ENCODE measurements at places on chromosomes 1 and 21.

DNA sequence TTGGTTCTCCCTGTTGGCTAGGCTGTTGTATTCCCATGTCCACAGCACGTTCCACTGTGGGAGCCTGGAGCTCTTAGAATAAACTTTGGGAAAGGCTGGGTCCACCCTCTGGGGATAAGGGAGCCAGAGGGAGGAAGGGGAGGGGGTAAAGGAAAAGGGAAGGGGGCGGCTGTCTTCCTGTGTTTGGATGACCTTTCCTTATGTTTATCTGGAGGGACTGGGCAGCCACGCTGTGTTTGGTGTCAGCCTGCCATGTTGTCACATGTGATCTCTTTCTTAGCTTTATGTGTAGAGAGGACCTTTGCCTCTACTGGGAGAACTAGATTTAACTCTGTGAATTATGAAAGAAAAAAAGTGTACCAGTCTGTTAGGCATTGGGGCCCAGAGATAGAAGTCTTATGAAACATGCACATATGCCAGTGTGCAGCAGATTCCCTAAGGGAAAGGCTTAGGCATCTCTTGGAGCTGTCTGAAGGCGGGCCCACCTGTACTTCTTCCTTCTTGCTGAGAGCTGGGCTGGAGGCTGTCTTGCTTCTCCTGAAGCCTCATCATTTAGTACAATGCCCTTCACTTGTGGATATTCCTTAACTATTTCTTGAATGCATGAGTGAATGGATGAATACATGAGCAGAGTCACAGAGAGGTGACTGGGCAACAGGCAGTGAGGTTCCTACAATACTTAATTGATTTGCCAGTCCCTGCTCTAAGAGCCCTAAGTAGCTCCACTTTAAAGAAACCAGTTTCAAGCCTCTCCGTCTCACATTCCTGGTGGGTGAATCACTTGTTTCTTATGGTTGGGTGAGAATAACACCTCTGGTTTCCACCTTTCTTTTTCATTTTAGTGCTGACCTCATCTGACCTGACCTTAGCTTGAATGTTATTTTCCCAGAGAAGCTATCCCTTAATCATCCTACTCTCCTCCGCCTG lies 62.5 kb upstream of the ARHGAP29 start:
- DNase-seq = no peak

- no peak for DNase-seq
Measured at GRCh38 chr21:17602874-17603273, 9.8 kb downstream of the BTG3 start.

GRCh38 chr1:204711947-204712701 lies 26.6 kb upstream of the LRRN2 start:
- DNase-seq = no peak

DNA sequence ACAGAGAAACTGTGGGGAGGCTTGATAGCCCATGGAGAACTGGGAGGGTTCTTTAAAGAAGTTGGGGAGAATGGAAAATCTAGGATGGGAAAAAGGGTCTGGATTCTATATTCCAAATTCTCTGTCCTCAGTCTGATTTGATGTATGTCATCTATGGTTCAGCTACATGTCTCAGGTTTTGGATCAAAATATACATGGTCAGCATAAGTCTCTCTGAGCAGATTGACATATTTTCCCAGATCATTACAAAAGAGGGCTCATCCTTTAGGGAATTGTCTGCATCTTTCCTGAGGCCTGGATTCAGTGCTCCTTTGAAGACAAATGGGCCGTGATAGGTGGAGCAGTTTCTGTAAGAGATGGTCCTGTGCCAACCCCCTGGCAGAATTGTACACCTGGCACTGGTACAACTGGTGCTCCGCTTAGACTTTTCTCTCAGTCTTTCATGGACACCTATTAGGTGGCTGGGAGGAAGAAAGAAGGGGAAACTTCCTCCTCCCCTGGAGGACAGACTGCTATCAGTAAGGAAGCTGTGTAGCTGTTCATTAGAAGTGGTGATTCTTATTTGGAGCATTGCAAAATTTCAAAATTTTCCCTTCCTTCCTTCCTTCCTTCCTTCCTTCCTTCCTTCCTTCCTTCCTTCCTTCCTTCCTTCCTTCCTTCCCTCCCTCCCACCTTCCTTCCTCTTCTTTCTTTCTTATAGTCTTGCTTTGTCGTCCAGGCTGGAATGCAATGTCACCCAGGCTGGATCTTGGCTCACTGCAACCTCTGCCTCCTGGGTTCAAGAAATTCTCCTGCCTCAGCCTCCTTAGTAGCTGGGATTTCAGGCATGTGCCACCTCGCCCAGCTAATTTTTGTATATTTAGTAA lies 26.1 kb upstream of the RGL1 start:
- no peak for DNase-seq

GRCh38 chr1:109273570-109274288 lies 9.2 kb downstream of the PSRC1 start:
- no peak for DNase-seq

GRCh38 chr1:168918860-168919741 lies 187.4 kb upstream of the ATP1B1 start:
- DNase-seq = no peak

- no peak for DNase-seq
Measured at GRCh38 chr1:96863449-96863848, 141.9 kb downstream of the PTBP2 start.

- DNase-seq = no peak
Measured at GRCh38 chr1:38875811-38876210, 2.7 kb upstream of the MYCBP start.

GRCh38 chr1:152067150-152067549 lies 21.7 kb downstream of the TCHHL1 start:
- no peak for DNase-seq

- DNase-seq = no peak
Measured at GRCh38 chr1:202812176-202813026, 1.6 kb downstream of the PCAT6 start.

DNA sequence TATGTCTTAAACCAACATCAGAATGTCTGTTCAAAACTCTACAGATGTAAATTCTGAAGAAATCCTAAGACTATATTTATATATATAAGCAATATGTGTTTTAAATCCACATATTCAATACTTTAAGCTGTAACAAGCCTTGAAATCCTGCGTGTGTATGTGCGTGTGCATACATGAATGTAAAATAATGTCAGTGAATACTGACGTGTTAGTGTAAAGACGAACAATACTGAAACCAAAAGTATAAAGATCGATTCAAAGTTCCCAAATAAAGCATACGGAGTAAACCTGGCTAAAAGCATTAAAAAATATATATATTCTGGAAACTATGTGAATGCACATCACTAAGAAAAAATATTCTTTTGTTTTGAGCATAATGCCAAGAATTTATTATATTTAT lies 668.6 kb upstream of the NCAM2 start:
- DNase-seq = no peak

DNA sequence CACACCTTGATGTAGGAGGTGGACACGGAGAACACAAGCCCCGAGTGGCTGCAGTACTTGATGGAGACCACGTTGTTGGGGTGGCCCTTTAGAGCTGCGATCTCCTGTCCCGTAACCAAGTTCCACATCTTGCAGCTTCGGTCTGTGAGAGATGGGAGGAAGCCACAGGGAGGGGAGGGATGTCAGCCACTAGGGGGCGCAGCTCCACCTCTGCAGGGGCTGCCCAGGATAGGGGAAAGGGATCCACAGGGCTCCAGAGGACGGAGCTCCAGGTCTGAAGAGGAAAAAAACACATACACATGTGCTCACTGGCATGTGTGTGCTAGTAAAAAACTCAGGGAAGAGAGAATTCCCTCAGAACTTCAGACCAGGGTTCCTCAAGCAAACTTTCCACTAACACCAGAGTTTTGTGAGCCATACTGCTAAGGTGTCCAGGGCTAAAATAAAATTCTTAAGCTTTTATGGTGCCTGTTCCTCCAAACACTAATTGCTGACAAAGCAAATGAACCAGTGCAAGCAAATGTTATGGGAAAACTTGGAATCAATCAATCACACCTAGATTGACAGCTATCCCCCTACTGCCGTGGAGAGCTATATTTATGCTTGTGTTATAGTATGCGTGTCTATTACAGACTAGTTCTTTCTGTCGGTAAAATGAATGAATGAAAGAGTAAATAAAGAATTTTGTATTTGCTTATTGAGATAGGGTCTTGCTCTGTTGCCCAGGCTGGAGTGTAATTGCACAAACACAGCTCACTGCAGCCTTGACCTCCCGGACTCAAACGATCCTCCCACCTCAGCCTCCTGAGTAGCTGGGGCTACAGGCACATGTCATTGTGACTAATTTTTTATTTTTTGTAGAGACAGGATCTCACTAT lies 43.7 kb downstream of the KIF21B start:
- DNase-seq = peak; percentile 82

DNA sequence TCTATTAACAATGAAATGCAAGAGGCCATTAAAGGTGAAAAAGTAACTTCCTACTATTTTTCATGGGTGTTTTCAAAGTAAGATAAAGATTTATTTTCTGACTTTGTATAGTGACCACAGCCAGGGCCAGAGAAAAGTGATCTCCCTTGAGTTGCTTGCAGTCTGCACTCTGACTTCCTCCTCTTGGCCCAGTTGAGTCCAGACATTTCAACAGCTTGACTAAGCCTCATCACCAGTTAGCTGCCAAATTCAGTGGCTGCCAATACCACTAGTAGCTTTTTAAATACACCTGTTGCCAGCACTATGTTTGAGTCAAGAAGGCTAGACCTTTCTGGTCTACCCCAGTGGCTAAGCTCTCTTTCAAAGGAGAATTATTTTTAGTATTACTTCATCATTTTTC lies 3.7 kb upstream of the NEK7 start:
- DNase-seq = no peak

DNA sequence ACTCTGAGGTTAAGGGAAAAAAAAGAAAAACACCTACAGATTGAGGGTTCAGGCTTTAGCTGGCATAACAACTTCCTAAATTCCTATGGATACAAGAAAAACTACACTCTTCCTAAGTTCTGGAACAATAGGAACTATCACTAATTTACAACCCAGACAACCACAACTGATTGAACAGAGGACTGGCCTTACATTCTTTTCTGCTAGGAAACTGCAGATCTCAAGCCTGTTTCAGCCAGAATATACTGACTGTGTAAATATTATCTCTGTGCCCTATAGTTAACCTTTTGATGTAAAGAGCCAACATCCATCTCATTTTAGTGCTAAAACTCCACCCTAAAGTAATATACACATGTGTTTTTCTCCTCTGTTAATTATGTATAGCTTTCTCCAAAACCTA lies 1186.5 kb upstream of the TMPRSS15 start:
- no peak for DNase-seq

GRCh38 chr1:87757676-87758075 lies 429.0 kb downstream of the LMO4 start:
- no peak for DNase-seq

- DNase-seq = no peak
Measured at GRCh38 chr1:76170513-76170912, 96.0 kb downstream of the ST6GALNAC3 start.

- no peak for DNase-seq
Measured at GRCh38 chr1:24266998-24267397, 52.2 kb upstream of the GRHL3 start.

DNA sequence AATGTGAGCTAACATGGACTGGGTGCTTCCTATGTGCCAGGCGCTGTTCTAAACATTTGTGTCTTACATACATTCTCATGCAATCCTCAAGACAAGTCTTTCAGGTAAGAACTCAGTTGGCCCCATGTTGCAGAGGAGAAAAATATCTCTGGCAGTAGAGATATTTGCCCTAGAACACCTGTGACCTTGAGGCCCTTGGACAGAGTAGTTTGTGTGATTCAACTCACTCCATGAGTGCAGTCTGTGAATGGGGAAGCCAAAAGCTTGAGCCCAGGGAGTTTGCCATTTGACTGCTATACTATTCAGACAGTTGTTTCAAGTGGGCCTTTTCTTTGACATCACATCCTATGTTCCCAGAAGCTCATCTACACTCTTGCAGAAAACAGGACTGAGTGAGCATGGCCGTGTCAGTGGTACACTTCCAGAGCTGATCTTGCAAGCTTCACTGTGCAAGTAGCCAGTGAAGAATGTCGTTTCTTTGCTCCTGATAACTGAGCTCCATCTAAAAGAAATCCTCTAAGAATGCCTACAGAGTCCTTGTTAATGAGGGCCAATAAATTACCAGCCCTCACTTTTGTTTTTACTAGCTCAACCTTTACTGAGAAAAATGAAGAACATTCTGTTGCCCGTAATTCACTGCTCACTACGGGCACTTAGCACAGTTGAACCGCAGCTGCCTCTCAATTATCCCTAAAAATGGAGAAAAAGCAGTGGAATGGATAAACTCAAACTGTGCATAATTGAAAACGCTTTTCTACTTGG lies 98.7 kb upstream of the C8B start:
- DNase-seq = no peak

DNA sequence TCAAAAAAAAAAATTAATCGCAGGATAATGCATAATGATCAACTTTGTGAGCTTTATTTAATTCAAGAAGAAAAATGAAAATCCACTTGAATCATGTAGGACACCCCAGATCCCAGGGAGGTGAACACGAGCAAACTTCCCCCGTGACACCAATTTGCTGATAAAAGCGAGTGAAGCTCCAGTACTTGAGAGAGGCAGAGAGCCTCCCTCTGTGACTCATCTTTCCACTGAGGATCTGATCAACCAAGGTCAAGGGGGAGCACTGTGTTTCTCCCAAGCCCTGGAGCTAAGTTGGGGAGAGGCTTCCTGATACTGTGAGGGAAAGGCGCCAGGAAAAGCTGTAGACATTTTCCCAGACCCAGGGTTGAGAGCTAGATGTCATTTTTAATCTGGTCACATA lies 160.9 kb downstream of the SLC44A5 start:
- DNase-seq = no peak

DNA sequence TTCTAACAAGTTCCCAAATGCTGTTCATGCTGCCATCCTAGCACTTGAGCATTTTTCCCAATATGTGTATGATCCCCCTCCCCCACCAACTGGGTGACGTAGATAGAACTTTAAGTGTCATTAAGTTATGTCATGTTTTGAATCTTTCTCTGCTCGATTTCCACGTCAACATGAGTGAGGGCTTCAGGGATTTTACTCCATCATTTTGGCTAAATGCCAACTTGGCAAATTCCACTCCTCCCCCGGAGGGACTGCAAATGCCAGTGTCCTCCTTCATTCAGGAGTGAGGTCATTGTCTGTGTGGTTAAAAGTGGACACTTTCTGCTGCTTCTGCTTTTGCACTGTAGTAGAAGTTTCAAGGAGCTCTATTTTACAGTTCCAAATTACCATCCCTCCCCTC lies 201.7 kb downstream of the FGGY start:
- DNase-seq = no peak

- no peak for DNase-seq
Measured at GRCh38 chr1:167310732-167311131, 90.0 kb downstream of the POU2F1 start.

DNA sequence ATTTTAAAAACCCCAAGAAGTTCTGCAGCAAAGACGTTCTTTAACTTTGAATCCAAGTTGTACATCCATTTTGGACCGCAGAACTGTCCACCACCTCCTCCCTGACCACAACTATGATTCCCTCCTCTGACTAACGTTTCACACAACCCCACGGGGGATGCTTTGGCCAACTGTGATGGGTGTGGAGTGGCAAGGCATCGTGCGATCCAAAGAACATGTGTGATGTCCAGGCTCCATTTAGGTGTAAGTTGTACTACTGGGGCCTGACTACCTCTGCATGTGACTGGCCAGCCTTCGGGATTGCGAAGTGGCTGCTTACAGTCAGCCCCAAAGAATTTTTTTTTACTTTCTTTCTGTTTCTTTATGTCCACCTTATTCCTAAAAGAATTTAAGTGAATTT lies 6.7 kb downstream of the KCNJ15 start:
- DNase-seq = no peak
